ENCODE measurements at places on chromosomes 3 and 15. TPM values are rescaled to one million over a fixed set of nuclear protein-coding genes. Genes with fewer than 3 reads are reported as not detected.

CSPG5 gene
- total RNA-seq, result 0.20 TPM

DNA sequence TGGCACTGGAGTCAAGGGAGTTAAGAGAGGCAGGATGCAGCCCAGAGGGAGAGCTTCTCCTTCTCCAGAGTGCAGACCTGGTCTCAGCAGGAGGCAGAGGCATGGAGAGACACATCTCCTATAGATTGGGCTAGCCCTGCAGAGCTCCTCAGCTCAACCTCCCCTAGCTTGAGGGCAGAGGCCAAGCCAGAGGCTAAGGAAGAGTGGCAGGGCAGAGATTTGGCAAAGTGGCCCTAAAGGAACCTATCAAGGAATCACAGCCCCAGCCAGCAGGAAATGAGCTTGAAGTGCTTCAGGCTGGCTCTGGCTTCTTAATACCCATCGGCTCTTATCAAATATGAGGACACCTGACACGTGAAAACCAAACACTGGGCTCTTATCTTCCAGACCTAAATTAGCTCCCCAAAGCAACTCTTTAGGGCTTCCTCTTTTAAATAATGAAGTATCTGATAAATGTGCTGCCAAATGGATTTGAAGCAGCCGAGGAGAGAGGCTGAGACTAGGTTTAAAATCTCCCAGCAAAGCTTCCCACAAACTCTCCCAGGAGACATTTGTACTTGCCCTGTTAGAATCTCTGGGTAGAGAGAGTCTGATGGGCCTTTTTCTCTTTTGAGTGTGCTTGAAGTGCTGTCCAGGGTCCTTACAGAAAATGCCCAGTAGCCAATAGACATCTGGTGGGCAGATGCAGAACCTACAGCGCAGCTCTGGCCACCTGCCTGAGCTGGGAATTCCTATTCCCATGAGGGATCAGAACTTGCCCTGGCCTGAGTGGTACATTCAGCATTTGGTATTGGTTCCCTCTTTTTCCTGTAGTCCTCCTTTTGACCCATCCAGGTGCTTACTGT, 271.4 kb downstream of the CLSTN2 start:
- DNase-seq, result no peak

DNA sequence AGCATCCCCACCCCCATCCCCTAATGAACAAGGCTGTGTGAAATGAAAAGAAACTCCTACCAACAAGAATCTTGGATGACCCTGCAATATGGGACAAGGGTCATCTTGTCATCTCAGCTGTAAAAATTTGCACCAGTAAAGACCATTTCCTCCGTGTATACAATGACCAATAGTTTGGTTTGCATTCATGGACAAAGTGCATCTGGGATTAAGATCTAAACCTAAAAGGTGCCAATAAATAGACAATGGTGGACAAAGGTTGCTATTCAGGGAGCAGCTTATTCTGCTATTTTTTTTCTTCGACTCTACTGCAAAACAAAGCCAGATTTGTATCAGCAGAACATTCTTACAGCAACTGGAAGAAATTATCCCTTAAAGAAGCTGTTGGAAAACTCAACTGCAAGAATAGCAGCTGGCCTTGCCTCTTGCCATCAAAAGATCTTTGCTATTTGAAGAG, 8.0 kb downstream of the MGLL start:
- DNase-seq, result no peak

DNA sequence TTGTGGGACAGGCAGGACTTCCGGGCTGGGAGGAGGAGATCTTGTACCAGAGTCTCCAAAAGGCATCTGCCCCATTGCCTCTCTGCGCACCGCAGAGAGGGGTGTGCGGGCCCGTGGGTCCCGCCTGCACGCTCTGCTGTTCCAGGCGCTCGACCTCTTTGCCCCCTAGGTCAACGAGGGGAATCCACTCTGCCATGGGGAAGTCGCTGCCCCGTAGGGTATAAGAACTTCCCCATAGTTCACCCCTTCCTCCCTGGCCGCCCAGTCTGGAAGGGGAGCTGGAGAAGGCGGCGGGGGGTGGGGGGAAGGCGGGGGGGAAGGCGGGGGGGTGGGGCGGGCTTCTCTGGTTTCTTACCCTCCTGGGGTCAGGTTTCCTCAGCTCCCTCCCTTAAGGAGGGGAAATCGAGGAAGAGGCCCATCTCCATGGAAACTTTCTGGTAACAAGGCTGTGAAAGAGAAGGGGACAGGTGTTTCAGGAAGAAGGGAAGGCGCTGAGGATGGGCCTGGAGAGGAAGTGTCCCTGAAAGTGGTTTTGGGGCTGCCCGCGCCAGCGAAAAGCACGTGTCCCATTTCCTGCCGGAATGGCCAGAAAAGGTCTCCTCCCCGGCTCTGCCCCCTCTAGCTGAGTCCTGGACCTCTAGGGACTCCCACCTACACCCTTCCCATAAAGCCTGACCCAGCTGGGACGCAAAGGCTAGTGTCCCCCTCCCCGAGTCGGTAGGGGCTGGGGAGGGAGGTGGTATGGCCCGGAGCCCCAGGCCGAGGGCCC, 27.5 kb downstream of the NR1I2 start:
- DNase-seq, result no peak

DNA sequence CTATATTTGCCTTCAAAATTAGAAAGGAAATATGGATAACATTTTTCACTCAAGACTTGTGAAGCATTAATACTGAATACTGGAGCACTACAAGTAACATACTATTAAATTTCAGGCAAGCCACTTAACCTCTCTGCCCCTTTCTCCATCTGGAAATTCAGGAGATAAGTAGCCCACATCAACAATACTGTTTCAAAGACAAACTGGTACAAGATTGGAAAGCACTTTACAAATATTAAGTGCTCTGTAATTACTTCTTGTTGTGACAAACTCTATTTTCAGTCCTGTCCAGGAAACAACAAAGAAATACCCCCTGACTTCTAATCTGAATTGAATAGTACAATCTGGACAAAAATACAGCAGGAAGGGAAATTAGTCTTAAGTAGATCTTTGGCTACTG, 49.3 kb downstream of the TMEM212 start:
- no peak for DNase-seq

DNA sequence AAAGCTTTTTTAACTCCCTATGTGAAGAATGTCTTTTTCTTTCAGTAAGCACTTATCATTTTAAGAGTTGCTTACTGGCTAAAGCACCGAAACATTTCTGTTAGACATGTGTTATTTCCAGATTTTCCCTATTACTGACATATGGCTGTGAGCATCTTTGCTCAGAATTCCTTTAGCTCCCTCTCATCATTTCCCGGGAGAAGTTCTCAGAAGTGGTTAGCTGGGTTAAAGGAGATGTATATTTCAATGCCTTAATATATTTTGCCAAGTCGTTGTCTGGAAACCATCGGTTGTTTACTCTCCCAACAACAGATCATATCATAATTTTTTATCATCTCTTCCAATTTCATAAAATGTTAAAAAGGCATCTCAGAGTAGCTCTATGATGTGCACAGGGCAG, 396.5 kb downstream of the OCA2 start:
- DNase-seq, result no peak

SEMA3F gene
- 6.6 TPM for total RNA-seq

SPATA12 gene
- total RNA-seq, result not detected

- no peak for DNase-seq
These were observed 60.7 kb downstream of the CGNL1 start for GRCh38 chr15:57436961-57437360.

SPCS1 gene
- total RNA-seq, result 152 TPM

ASB14 gene
- total RNA-seq, result 2.5 TPM

GCHFR gene
- total RNA-seq, result 16.2 TPM
